Left ventricle myocardium inferior (tissue), 1 donor: ENCODE measurements at places on chromosomes 12 and 14. TPM values are rescaled to one million over a fixed set of nuclear protein-coding genes. Genes with fewer than 3 reads are reported as not detected.

Gene PMCH
- not detected for total RNA-seq

Gene IL26
- not detected for total RNA-seq

Gene PROX2
- total RNA-seq: not detected

Gene KITLG
- 8.6 TPM for total RNA-seq

Gene SLC39A9
- 17.2 TPM for total RNA-seq

DNA sequence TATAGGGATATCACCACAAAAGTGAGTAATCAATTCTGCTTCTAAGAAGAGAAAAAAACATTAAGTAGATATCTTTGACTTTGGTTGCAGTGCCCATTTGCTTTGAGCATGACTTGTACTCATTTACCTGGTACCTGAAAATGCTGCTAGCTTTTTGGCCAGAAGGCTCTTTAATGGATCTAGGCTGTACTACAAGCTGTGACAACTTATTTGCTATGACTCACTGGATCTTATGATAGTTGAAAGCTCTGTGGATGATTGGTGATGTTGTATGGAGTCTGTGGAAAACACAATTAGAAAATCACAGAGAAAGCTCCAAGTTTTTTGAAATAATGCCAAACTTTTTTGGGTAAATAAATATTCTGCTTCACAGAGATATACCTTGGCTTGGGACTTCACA, 960.9 kb upstream of the FBXO33 start:
- no peak for DNase-seq
- H3K27ac ChIP-seq: no peak overlapping the region
- H3K4me1 ChIP-seq: no peaks in the 10 kb centered on the region
- no peak overlapping the region for H3K4me3 ChIP-seq
- H3K36me3 ChIP-seq: no peaks in the 10 kb centered on the region

- H3K4me3 ChIP-seq: no peak overlapping the region
- peaks cover 24% of the 10 kb centered on the region for H3K36me3 ChIP-seq
- DNase-seq: no peak
- H3K4me1 ChIP-seq: peaks cover 4% of the 10 kb centered on the region
- peaks cover 10% of the 10 kb centered on the region for H3K27me3 ChIP-seq
Observed at GRCh38 chr14:94617366-94617941, 5.3 kb downstream of the SERPINA3 start.

GRCh38 chr12:30450872-30451271, 244.8 kb downstream of the IPO8 start:
- no peaks in the 10 kb centered on the region for H3K4me1 ChIP-seq
- H3K36me3 ChIP-seq: no peaks in the 10 kb centered on the region
- H3K4me3 ChIP-seq: no peak overlapping the region
- H3K27ac ChIP-seq: no peak overlapping the region
- H3K27me3 ChIP-seq: no peaks in the 10 kb centered on the region
- DNase-seq: no peak

GRCh38 chr14:31253746-31254471, 46.3 kb upstream of the HECTD1 start:
- H3K4me1 ChIP-seq: no peaks in the 10 kb centered on the region
- no peaks in the 10 kb centered on the region for H3K36me3 ChIP-seq
- H3K27me3 ChIP-seq: no peaks in the 10 kb centered on the region
- H3K4me3 ChIP-seq: no peak overlapping the region
- DNase-seq: no peak

GRCh38 chr12:111437816-111438454, 32.2 kb downstream of the SH2B3 start:
- no peaks in the 10 kb centered on the region for H3K27me3 ChIP-seq
- H3K4me3 ChIP-seq: no peak overlapping the region
- H3K36me3 ChIP-seq: peaks cover 6% of the 10 kb centered on the region
- peaks cover 100% of the 10 kb centered on the region for H3K4me1 ChIP-seq
- H3K27ac ChIP-seq: peak overlapping the region; percentile 97
- DNase-seq: no peak
